ENCODE measurements at places on chromosomes 11 and 22. TPM values are rescaled to one million over a fixed set of nuclear protein-coding genes. Genes with fewer than 3 reads are reported as not detected.

DNA sequence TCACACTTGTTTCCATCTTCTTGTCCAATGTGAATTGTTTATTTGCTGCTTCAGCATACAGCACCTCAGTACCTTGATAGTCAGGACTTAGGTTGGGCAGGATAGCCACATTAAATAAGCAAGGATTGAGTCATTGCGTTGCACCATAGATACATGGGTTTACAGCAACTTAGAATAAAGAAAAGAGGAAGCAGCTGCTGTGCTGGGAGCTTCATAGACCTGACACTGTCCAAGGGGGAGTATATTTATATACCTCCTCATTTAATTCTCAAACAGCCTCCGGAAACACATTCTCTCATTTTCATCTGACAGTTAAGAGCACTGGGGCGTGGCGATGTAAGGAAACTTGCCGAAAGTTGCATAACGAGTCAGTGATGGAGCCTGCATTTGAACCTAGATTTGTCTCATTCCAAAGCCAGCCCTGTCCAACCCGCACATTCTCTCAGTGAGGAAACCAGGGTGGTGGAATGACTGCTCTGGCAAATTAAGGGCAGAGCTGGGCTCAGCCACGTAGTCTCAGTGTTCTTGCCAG is 42.2 kb downstream of the UBASH3B start:
- 0 out of 2 replicates have a peak overlapping the region, but pooled peaks have one; percentile 5 for H3K27ac ChIP-seq
- peaks cover 4% of the 10 kb centered on the region for H3K4me1 ChIP-seq
- H3K27me3 ChIP-seq, result no peaks in the 10 kb centered on the region
- no peaks in the 10 kb centered on the region for H3K36me3 ChIP-seq

DNA sequence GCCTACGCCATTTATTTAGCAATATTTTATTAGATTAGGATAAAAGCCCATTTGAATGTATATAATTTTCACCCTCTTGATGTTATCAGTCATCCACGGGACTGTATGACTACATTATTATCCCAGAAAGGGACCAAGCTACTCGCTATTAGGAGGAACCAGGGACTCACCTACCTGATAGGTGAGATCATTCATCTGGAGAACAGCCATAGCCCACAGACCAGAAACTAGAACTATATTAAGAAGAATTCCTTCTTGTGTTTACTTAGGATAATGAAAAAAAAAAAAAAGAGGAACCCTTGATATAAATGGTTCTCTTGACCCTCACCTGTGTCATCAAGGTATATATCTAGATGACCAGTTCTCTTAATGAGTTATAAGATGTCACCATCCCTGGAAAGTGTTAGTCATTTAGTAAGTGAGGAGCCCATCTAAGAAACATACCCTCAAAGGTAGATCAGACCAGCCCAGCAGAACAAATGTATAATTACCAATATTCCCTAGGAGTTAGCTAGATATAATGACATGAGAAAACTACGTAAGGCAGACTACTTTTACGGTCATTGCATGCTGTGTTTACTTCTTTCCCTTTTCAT is 8.0 kb downstream of the SIK3 start:
- no peaks in the 10 kb centered on the region for H3K36me3 ChIP-seq
- H3K27me3 ChIP-seq, result no peaks in the 10 kb centered on the region
- no peak for DNase-seq
- H3K4me3 ChIP-seq, result no peak overlapping the region
- H3K27ac ChIP-seq, result no peak overlapping the region
- H3K4me1 ChIP-seq, result peaks cover 6% of the 10 kb centered on the region

The FAM181B gene
- total RNA-seq, result not detected

DNA sequence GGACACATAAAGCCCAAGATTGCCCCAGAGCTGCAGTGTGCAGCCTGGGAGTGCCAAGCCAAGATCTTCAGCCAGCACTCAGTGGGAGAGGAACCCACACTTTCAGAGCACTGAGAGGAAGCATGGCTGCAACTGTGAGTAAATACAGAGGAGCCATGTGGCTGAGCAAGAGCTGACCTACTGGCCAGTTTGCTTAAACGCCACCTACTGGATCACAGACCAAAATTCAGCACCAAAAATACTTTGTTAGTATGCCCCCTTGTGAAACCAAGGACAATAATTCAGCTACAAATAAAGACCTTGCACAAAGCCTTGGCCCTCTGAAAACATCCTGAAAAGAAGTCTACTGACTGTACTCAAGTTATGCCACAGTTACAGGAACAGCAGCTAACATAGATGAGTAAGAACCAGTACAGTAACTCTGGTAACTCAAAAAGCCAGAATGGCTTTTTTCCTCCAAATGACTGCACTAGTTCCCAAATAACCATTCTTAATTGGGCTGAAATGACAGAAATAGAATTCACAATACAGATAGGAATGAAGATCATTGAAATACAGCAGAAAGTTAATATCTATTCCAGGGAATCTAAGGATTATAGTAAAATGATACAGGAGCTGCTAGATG is 10.1 kb upstream of the OR4A15 start:
- no peak for DNase-seq
- H3K4me3 ChIP-seq, result no peak overlapping the region
- H3K36me3 ChIP-seq, result no peaks in the 10 kb centered on the region
- no peaks in the 10 kb centered on the region for H3K4me1 ChIP-seq
- H3K27me3 ChIP-seq, result no peaks in the 10 kb centered on the region
- no peak overlapping the region for H3K27ac ChIP-seq

The SLC22A6 gene
- total RNA-seq, result not detected

The KRTAP5-7 gene
- total RNA-seq, result not detected

DNA sequence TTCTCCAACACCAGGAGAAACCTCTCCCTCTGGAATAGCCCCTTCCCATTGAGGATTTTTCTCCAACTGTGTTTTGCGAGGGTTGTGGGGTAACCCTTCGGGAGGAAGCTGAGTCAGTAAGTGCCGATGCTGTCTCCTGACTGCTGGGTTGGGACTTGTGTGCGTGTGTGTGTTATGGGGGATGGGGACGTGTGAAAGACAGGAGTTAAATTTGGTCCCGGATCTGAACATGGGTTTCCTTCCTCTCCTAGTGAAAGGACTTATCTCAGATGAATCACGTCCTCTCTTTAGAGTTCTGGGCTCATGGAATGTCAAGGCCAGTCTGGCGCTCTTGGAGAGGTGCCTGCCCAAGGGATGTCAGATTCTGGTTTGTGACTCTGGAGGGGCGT is 33.3 kb downstream of the KIAA1671 start:
- DNase-seq, result peak; percentile 10
- peaks cover 3% of the 10 kb centered on the region for H3K27me3 ChIP-seq
- H3K4me1 ChIP-seq, result no peaks in the 10 kb centered on the region
- H3K27ac ChIP-seq, result no peak overlapping the region
- H3K36me3 ChIP-seq, result no peaks in the 10 kb centered on the region

DNA sequence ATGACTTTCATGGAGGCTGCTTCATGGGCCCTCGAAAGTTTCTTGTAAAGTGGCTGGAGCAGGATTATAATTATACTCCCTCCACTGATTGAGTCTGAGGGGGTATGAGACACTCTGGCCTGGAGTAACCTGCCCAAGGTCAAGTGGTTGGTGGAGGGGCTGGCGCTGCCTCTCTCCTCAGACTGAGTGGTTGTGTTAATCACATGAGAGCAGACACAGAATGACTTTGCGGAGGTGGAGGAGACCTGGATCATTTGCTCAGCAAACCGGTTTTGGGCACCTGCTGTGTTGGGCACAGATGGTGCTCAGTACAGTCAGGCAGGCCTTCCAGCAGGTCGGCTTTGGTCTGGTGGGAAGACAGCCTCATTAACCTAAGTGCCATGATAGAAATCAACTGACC is 11.8 kb downstream of the BCR start:
- no peak for DNase-seq
- H3K36me3 ChIP-seq, result no peaks in the 10 kb centered on the region
- H3K4me3 ChIP-seq, result no peak overlapping the region
- H3K4me1 ChIP-seq, result peaks cover 10% of the 10 kb centered on the region
- H3K27ac ChIP-seq, result no peak overlapping the region

DNA sequence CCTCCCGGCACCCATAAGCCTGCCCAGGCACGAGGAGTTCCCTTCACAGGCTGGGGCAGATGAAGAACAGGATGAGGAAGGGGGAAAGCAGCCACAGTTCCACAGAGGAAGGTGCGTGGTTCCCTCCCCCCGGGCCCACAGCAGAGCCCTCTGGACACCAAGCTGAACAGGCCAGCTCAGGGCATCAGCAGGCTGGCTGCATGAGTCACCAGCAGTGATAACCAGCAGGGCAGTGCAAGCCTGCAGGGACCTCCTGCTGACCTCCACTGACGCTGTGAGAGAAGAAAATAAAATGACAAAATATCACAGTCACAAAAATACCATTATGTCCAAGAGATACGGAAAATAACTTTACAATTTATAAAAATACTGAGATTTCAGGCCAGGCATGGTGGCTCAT is 11.5 kb downstream of the RTL6 start:
- peak; percentile 27 for DNase-seq
- peaks cover 10% of the 10 kb centered on the region for H3K4me1 ChIP-seq
- no peak overlapping the region for H3K4me3 ChIP-seq

DNA sequence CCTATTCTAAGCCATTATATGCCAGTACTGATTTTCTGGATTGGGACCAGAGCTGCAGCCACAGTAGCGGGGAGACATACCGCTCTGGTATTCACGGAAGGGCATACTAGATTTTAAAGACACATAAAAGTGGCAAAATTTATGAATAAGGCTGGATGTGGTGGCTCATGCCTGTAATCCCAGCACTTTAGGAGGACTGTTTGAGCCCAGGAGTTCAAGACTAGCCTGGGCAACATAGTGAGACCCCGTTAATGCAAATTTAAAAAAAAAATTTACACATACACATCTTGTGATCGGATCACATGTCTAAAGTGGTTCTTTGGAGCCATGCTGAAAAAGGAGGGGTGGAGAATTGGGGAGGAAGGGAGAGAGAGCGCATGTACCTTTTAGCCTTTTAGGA is 9.0 kb downstream of the RPL27A start:
- no peak overlapping the region for H3K4me3 ChIP-seq
- peaks cover 4% of the 10 kb centered on the region for H3K4me1 ChIP-seq
- H3K27me3 ChIP-seq, result no peaks in the 10 kb centered on the region
- DNase-seq, result no peak

DNA sequence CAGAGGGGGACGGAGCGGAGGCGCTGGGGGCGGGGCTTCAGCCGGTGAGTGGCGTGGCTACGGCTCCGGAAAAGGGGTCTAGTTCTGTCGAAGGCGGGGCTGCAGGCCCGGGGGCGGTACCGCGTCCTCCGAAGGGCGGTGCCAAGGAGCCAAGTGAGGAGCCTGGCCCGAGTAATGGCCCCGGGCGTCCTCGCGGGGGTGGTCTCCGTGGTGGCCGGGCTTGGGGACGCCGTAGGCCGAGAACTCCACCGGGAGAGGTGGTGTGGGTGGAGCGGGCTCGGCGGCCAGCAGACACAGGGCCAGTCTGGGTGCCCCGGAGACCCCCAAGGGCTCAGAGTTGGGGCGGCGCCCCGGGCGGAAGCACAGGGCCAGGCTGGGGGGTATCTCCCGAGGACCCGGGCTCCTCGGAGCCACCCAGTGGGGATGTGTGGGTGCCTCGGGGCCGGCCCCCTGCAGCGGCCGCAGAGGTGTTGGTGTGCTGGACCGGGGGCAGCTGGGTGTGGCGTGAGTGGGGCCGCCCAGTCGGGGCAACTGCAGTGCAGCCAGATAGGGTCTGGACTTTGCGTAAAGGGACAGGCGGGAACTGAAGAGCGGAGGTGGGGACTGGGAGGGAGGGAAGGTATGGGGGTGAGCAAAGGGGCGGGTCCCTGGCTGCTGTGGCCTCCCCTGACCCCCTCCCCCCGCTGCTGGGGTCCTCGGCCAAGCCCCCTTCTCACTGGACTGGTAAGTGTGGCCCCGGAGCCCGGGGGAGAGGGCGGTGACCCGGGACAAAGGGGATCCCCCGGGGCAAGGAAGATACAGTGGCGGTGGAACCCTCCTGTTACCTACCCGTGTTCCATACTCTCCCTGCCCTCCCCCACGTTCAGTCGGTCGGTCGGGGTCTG is 838 bp downstream of the FKBP2 start:
- H3K27ac ChIP-seq, result peak overlapping the region; percentile 84
- no peak for DNase-seq
- peaks cover 13% of the 10 kb centered on the region for H3K4me1 ChIP-seq
- peaks cover 27% of the 10 kb centered on the region for H3K36me3 ChIP-seq
- H3K27me3 ChIP-seq, result no peaks in the 10 kb centered on the region

DNA sequence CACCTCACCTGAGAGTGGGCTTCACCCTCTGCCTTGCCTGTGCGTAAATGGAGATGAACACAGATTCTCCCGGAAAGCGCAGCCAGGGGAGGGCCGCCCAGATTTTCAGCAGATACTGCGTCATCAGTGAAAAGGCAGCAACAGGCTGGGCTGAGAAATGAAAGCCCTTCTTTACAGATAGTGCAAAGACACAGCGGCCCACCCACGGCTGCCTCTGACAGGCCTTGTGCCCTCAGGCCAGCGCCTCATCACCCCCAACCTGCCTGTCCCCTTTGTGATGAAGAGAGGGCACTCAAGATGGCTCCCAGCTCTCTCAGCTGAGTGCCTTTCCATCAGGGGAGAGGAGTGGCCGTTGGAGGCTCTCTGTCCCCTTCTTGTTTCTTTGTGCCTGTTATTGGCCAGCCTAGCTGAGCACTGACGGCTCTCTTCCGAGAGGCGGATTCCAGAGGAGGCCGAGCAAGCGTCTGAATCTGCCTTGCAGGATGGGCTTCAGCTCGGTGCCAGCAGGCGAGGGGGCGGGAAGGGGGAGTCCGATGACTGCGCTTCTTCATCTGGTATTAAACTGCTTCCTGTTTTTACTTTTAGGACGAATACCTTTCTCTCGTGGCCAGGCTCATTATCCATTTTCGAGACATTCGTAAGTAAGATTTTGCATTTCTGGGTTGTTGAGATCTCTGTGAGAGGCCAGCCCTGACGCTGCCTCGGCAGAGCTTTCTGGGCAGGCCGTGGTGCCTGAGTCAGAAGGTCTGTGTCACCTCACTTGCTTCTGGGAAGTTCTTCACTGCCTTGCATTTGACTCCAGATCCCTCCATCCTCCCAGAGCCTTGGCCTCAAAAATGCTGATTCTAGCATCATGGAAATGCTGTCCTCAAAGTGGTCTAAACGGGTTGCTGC is 43.7 kb downstream of the MED15 start:
- no peak overlapping the region for H3K4me3 ChIP-seq
- H3K36me3 ChIP-seq, result peaks cover 36% of the 10 kb centered on the region
- DNase-seq, result peak; percentile 78
- peak overlapping the region; percentile 85 for H3K27ac ChIP-seq
- H3K4me1 ChIP-seq, result peaks cover 51% of the 10 kb centered on the region
- H3K27me3 ChIP-seq, result no peaks in the 10 kb centered on the region

GRCh38 chr22:36328635-36329253 is 59.0 kb downstream of the MYH9 start:
- no peaks in the 10 kb centered on the region for H3K27me3 ChIP-seq
- peaks cover 82% of the 10 kb centered on the region for H3K36me3 ChIP-seq
- H3K27ac ChIP-seq, result peak overlapping the region; percentile 87

The MS4A4E gene
- total RNA-seq, result not detected

The DNAJB13 gene
- 0.18 TPM for total RNA-seq

DNA sequence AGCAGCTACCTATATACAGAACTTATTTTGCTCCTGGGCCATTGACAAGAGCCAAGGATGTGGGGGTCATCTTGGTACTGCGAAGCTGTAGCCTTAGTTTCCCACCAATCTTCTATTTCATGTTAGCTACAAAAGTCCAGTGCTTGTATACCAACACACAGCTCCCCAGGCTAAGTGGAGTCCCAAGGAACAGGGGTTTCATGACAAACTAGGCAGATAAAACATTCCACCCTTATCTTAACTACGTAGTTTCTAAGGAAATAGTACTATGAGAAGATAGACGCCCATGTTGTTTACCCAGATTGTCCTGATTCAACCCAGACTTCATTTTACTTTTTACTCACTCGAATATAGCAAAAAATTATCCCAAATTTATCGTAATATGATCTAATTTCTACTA is 218.5 kb downstream of the DYNC2H1 start:
- peak; percentile 2 for DNase-seq
- H3K27me3 ChIP-seq, result no peaks in the 10 kb centered on the region
- H3K4me3 ChIP-seq, result no peak overlapping the region
- H3K27ac ChIP-seq, result no peak overlapping the region

GRCh38 chr11:126339863-126340434 is 15.5 kb upstream of the ST3GAL4 start:
- peaks cover 11% of the 10 kb centered on the region for H3K36me3 ChIP-seq
- no peaks in the 10 kb centered on the region for H3K27me3 ChIP-seq
- H3K4me3 ChIP-seq, result no peak overlapping the region
- peak; percentile 62 for DNase-seq
- H3K27ac ChIP-seq, result no peak overlapping the region
